ENCODE measurements at places on chromosomes 1 and 21. TPM values are rescaled to one million over a fixed set of nuclear protein-coding genes. Genes with fewer than 3 reads are reported as not detected.
A peak's percentile ranks its signal among the peaks of the same experiment; 100 is the strongest.

GRCh38 chr1:244049162-244050013 is 1.7 kb upstream of the ZBTB18 start:
- peak; percentile 18 for DNase-seq

DNA sequence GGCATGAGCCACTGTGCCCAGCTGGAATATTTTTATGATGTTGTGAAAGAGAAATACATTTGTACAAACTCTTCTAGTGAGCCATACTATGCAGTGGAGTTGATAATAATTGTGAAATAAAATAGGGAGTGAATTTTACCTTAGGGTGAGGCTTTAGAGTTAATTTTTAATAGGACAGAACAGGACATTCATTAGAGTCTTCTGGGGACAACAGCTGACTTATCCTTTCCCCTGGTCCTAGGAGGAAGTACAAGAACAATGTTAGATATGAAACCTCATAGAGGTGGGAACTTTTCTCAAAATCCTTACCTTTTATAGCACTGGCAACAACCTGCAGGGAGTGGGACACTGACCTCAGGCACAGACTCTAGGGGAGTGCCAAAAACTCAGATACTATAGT is 21.9 kb downstream of the HAO2 start:
- DNase-seq = no peak

The OR14K1 gene
- not detected for total RNA-seq

The CHODL gene
- not detected for total RNA-seq

DNA sequence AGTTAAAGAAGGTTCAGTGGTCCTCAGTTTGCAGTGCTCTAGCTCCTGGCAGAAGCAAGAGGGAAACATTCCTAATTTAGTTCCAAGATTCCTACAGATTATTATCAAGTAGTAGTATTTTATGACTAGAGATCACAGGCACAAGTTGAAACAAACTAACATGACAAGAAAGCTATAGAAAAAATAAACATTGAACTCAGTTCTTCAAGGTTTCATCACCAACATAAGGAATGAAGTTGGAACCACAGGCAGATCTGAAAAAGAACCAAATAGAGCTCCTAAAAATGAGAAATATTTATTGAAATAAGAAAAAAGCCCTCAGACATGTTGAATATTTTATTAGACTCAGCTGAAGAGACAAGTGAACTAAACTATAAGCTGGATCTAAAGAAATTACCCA is 40.6 kb downstream of the PDC start:
- DNase-seq = no peak

DNA sequence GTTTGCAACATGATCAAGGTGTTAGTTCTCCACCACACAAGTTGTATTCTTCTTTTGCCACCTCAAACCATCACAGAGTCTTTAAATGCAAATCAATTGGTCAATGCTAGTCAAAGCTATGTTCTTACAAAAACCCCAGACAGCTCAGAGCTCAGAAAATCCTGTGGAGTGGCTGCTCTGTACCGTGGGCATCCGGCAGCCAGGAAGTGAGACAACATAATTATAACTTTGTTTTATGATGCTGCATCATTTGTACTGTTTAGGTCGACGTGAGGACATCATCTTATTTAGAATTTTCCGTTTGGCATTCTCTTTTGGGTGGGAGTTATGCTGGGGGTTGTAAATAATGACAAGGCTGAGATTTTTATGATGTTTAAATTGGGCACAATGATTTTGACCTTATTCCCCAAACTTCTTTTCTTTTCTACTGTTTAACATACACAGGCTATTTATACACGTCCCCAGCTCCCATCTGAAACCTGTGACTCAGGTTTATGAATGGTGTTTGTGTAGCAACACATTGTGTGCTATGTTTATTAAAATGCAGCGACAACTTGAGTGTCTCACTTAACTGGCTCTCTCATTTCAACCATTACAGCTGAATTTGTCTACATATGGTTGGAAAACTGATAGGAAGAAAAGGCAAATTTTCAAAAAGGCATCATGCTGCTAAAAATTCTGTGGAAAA is 124.0 kb downstream of the CNIH3 start:
- DNase-seq = no peak

The CYP4Z1 gene
- total RNA-seq = not detected

The KHDRBS1 gene
- 59.0 TPM for total RNA-seq

GRCh38 chr1:94280541-94280940 is 43.2 kb upstream of the ARHGAP29 start:
- DNase-seq = no peak

GRCh38 chr21:15000081-15000480 is 64.7 kb downstream of the NRIP1 start:
- DNase-seq = peak; percentile 40

GRCh38 chr1:112444269-112444668 is 48.3 kb downstream of the CTTNBP2NL start:
- peak; percentile 34 for DNase-seq

The DCDC2B gene
- not detected for total RNA-seq

DNA sequence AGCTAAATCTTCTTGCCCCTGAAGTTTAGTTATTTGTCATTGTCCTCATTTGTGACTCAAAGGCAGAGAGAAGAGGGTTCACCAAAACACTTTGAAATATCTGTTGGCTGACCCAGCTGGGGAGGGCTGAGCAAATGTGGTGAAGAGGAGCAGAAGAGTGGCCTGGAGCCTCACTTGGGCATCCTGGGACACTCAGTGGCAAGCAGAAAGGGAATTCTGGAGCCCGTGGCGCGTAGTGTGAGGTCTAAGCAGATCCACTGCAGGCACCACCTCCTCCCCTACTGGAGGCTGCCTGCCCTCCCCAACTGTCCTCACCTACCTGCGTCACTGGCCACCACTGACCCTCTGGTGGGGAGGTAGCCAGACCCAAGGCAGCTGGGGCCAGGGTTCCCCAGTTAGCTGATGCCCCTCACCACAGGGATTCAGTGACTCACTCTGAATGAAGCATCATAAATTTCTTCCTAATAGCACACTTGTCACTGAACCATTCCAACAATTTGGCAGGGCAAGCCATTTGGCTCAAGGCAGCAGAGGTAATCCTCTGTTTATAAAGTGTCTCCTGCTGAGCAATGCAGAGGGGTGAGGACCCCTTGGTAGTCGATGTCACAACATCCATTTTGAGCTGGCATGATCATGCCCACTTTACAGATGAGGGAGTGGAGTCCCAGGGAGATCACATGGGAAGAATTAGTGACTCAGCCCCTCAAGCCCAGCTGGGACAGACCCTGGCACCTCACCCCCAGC is 80.3 kb downstream of the NENF start:
- peak; percentile 54 for DNase-seq

DNA sequence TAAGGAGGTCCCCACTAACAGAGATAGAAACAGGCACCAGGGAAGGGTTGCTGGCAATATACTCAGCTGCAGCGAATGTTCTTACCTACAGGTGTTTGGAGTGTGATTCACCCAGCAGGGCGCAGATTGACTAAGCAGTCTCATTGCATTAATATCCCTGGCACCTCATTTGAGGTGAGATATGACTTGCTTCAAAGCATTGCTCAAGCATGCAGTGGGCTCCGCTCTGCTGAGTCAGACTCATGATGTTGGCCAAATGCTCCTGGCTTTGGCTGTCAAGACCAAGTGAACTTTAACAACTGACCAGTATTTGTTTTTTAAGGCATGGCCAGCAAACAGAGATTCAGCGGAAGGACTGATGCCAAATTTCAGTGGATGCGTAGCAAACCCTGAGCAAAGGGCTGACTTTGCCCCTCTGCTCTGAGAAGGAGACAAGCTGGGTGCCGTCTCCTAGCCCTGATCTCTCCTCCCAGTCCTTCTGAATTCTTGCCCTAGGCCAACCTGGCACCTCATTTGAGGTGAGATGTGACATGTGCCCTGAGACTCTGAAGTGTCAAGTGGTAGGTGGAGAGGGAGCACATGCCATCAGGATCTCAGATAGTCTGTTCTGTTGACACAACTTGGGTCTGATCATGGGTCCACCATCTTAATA is 187.1 kb upstream of the COA6 start:
- peak; percentile 88 for DNase-seq

DNA sequence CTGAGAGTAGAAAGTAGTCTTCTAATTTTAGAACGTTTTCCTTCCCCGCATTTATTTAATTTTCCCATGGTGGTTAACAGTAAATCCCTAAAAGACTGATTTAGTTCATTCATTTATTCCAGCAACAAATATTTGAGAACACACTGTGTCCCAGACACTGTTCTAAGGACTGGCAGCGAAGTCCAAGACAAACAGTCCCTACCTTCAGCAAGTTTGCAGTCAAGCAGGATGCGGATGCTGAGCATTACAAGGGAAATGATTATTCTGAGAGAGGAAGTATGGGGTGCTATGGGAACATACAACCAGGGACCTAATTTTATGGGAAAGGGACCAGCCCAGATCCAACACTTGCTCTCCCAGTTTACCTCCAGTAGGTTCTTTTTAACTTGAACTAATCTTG is 1.2 kb upstream of the C1orf74 start:
- no peak for DNase-seq

DNA sequence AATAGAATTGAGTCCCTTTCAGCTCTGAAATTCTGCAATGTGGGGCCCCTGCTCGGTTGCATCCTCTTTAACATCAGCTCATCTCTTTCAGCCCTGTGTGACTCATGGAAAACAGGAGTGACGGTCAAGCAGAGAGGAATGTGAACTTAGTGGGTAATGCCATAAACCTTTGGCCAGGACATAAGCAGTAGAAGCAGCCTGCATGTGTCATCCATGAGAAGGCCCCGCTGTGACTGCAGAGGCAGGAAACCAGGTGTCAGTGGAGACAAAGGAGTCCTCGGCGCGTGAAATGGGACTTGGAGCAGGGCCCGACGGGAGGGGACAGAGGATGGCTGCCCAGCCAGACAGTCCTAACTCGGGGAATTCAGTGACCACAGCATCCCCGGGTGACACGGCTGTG is 21.1 kb upstream of the EPHB2 start:
- peak; percentile 88 for DNase-seq

GRCh38 chr1:164703960-164704411 is 145.0 kb downstream of the PBX1 start:
- no peak for DNase-seq

DNA sequence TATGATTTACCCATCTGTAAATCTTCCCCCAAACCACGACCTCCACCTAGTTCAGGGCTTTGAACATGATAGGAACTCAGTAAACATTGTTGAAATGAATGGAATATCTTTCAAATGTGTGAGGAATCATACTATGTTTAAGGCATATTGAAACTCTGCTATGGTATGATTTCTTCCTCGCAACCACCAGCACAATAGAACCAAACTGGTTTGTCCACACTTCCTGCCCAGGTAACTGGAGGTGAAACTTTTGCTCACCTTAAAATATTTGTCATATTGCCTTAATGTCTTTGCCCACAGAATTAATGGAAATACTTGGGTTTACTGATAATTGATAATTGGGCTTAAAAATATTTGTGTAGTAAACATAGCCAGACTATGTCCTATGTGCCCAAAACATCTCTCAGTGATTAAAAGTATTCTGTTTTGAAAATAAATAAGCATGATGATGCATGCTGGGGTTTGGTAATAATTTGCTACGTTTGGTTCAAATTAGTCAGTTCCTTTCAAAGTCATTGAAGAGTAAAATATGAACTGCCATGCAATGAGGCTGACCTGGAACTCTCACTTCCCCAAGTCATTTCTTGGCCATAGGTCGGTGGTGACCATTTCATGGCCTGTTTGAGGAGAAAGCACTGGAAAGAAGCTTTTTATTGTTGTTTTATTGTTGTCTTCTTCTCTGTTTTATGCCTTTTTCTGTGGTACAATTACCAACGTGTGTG is 73.3 kb downstream of the TNFSF18 start:
- no peak for DNase-seq

The HMCN1 gene
- total RNA-seq = 4.9 TPM

The IL12RB2 gene
- total RNA-seq = 0.10 TPM

- peak; percentile 68 for DNase-seq
Measured at GRCh38 chr1:219465212-219466093, 147.5 kb downstream of the ZC3H11B start.

- peak; percentile 22 for DNase-seq
Measured at GRCh38 chr1:204190212-204191211, 5.8 kb downstream of the KISS1 start.

DNA sequence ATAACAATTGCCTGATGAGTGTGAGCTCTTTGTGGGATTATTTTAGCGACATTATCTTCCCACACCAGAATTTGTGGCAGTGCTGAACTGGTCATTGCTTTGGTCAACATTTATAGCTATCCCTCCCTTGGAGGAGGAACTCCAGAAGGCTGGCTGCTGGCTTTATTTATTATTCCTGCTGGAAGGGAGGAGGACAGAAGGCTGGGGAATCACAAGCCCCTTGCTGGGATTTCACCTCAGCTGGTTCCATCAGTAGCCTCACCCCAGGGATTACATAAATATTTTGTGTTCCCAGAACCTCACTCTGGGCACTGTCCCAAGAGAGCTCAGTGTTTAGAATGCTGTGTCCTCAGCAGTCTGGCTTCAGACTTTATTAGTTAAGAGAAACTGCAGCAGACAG is 102.8 kb upstream of the C1orf21 start:
- DNase-seq = no peak

- DNase-seq = no peak
Measured at GRCh38 chr1:181202986-181203555, 114.6 kb downstream of the IER5 start.

DNA sequence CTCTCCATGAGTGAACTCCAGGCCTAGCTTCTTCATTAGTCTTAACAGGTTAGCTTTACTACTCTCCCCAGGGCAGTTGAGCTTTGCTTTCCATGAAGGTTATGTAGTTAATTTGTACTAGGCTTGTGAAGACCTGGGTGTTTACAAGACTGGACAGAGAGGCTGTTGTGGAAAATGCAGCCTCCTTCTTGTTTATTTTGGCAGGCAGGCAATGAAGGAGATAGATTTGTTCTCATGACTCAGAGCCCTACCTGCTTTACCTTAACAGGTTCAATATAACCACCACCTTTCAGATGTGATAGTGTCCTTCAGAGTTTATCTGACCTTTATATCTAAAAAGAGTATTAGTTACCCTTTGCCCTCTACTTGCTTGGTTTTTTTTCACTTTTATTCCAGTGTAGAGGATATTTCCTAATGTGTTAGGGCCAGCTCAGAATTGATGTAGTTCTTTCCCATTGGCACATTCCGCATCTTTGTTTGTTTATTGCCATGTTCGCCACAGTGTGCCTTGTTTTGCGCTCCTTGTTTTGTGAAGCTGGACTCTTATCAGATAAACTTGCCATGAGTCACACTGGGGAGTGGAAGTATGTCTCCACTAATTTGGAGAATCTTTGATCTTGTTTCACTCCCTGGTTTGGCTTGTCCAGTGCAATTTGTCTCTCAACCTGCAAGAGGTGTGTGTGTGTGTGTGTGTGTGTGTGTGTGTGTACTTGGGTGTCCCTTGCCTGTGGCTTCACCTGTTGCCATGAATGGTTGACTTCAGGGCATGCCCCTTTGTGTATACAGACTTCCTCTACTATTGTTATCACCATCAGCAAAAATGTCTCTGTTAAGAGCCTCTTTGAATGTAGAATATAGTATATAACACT is 87.4 kb upstream of the MACF1 start:
- peak; percentile 82 for DNase-seq

GRCh38 chr1:60071296-60071695 is 2.3 kb downstream of the C1orf87 start:
- DNase-seq = no peak

All from RPMI7951 (cell line).